ENCODE measurements at places on chromosomes 4 and X. TPM values are rescaled to one million over a fixed set of nuclear protein-coding genes. Genes with fewer than 3 reads are reported as not detected.

ALAS2 gene
- not detected for total RNA-seq

CYBB gene
- not detected for total RNA-seq

LRRC66 gene
- total RNA-seq, result 0.17 TPM

TCEAL4 gene
- total RNA-seq, result 48.5 TPM

HMGN5 gene
- 2.1 TPM for total RNA-seq

CENPVL1 gene
- not detected for total RNA-seq

MFAP3L gene
- 29.8 TPM for total RNA-seq

KDM5C gene
- 175 TPM for total RNA-seq

EPHA5 gene
- not detected for total RNA-seq

RAP2C gene
- total RNA-seq, result 16.8 TPM

TDO2 gene
- not detected for total RNA-seq

DNA sequence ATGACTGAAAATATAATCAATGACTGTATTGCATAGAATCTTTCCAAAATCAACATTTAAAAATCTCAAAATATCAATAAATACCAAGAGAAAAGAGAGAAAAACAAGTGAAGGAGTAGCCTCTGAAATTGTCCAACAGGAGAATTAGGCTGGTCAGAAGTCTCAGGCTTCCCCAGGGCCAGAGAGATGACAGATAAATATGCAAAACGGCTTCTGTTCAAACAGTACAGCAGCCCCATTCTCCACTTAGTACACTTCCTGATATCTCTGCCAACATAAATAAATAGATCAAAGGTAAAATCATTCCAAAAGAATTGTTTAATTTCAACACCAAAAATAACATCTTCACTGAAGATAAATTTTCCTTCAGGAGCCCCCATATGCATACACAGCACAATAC lies 204.7 kb upstream of the GABRA2 start:
- no peak for DNase-seq

DNA sequence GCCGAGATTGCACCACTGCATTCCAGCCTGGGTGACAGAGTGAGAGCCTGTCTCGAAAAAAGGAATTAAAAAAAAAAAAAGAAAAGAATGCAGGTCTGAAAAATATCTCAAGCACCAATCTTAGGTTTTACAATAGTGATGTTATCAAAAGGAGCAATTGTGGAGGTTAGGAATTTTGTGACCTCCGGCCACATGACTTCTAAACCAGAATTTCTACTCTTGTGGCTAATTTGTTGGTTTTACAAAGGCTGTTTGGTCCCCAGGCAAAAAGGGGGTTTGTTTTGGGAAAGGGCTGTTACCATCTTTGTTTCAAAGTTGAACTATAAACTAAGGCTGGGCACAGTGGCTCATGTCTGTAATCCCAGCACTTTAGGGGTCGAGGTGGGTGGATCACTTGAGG lies 15.4 kb upstream of the ZNF41 start:
- no peak for DNase-seq

- no peak for DNase-seq
Observed at GRCh38 chr4:165433529-165433928, 54.7 kb downstream of the CPE start.

DNA sequence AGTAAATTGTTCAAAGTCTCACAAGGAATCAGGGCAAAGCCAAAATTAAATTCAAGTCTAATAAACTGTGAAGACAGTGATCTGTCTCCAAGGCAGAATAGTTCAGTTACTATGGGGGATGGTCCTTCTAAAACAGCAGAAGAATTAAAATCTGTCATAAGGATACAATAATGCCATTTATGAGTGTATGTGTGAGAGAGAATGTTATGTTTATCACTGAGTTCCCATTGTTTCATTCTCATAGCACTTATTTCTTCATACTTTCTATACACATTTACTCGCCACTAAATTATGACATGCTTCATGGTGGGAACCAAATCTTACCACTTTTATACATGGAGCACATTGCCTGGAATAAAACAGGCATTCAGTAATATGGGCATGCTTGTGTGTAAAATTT lies 102.5 kb downstream of the AMMECR1 start:
- DNase-seq, result no peak

GRCh38 chr4:5144384-5144783 lies 93.1 kb downstream of the STK32B start:
- DNase-seq, result no peak

DNA sequence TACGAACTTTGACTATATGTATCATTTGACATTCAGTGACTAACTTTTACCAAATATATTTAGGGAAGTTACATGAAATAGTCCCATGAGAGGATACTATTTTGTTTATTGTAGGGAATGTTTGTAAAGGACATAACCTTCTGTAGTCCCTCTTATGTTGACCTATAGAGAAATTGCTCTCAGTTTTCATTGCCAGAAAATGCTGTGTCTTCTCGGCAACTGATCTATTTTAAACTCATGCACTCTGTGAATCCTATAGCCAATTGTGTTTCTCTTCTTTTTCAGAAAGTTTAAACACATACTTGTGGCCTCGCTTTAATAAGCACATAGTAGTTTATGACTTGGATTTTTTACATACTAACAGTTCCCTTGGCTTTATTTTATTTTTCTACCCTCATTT lies 38.2 kb downstream of the DMP1 start:
- no peak for DNase-seq

- no peak for DNase-seq
Observed at GRCh38 chr4:8507196-8507570, 66.6 kb downstream of the TRMT44 start.

GRCh38 chr4:94339779-94340178 lies 2.9 kb downstream of the HPGDS start:
- DNase-seq, result no peak

DNA sequence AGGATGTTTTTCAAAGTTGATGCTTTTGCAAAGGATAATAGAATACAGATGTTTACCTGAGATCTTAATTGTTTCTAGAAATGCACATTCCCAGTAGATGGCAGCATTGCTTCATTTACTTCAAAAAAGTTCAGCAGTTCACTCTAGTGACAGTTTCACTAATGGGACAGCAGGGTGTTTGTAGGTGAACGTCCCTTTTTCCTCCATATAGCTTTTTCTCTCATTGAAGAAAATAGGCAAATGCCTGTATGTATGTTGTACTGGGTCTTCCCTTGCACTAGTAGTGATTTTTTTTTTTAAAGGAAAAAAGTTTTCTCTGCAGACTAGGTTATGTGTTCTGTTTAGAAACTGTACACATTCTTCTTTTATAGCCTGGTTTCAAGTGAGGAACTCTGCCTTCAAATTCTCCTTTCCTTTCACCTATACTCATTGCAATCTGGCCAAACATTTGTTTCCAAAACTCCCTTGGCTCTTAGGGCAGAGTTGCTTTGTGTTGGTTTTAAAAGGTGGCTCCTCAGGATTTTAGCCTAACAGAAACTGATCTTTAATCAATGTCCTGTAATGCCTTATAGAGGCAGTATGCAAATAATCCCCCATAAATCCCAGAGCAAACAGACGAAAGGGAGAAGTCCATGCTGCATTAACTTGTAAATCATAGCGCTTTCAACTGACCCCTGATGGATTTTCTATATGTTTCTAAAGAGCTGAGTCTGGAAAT lies 86.3 kb downstream of the EGF start:
- peak; percentile 82 for DNase-seq

DNA sequence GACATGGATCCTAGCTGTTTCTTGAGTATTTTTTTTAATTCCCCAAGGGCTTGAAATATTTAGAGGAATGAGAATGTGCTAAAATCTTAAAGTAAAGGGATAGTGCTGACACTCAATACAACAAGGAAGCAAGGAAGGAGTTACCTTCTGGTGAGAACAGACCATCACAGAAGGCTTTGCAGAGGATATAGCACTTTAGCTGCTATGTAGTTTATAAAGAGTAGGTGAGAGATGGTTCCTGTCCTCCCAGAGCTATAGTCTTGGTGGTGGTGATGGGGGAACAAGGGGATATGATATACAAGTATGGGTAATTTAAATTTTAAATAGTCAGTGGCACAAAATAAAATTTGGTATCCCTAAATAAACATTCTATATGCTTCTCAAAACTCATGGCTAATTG lies 47.6 kb downstream of the MTHFD2L start:
- DNase-seq, result no peak

DNA sequence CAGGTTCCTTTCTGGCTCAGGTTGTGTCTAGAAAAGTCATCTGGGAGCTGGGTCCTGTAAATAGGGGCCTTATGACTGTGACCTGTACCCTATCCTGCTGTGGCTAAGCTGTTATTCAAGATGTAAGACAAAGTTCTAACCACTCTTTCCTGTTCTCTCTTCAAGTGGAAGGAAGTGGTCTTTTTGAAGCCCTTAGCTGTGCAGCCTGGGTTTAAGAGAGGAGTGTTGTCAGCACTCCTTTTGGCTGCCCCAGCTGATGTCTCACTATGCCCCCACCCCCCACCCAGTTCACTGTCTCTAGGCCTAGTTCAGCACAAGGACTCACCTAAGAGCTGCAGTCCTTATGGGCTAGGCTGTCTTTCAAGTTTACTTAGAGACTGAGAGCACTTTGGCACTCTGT lies 1069.5 kb downstream of the FAM133A start:
- no peak for DNase-seq

GRCh38 chrX:24371391-24371972 lies 11.0 kb downstream of the SUPT20HL1 start:
- peak; percentile 74 for DNase-seq

GRCh38 chr4:41209187-41209586 lies 5.2 kb downstream of the APBB2 start:
- DNase-seq, result peak; percentile 78

GRCh38 chrX:121010218-121010617 lies 24.7 kb upstream of the CT47A1 start:
- no peak for DNase-seq

DNA sequence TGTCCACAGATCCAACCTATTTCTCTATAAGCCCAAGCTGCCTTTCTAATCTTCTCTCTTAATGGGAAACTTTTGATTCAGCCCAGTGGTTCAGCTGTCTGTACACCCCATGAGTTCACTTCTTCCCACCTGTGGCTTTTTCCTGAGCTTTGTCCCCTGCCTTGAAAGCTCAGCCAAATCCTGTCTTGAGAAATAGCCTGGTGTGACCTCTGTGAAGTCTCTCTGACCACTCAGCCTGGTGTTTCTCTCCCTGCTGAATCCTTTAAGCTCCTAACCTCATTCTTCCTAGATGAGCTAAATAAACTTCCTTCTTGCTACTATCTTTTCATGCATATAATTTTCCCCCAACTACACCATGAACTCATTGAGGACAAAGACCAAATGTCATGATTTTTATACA lies 15.2 kb upstream of the HERC5 start:
- no peak for DNase-seq

- no peak for DNase-seq
Observed at GRCh38 chrX:118464501-118464900, 31.1 kb upstream of the DOCK11 start.

DNA sequence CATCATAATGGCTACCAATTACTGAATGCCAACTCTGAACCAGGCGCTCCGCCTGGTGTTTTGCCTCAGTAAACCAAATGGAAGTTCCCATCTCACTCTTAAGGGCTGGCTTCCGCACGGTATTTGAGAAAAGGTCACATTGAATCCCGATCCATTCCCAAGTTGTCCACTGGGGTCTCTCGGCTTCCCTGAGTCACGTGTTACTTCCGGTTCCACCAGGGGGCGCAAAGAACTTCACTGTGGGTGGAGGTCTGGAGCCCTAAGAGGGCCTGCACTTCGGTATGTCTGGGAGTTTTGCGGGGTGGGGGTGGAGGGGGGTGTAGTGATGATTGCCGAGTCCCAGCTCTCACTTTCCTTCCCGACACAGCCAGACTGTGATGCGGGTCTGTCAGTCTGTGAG lies 13.4 kb upstream of the NHS start:
- DNase-seq, result no peak

GRCh38 chr4:54473077-54473545 lies 184.6 kb upstream of the KIT start:
- DNase-seq, result no peak

DNA sequence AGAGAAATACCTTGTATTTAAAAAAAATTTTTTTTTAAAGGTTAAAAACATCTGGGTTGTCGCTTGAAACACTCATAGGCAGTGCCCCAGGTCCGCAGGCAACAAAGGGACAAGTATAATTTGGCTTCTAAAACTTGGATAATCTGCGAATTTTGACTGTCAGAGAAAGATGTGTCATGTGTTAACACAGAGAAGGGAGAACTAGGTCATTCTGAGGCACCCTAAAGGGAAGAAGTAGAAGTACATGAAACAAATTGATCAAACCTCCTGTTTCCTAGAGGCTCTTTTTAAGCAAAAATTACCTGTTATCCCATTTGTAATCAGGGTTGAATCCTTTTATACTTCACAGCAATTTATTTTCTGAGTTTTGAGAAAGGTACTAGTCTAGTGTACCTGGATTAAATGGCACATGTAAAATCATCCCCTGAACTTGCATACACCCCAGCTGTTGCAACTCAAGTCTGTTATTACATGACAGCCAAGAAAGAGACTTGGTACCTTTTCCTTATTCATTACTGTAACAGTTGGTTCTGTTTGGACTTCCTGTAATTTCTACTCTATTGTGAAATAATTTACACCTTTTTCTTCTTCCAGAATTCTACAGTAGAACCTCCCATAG lies 1.7 kb downstream of the SRD5A3 start:
- DNase-seq, result no peak

GRCh38 chr4:33071535-33071934 lies 2351.4 kb downstream of the PCDH7 start:
- no peak for DNase-seq

- DNase-seq, result no peak
Observed at GRCh38 chr4:143502231-143502630, 11.3 kb upstream of the SMARCA5 start.

DNA sequence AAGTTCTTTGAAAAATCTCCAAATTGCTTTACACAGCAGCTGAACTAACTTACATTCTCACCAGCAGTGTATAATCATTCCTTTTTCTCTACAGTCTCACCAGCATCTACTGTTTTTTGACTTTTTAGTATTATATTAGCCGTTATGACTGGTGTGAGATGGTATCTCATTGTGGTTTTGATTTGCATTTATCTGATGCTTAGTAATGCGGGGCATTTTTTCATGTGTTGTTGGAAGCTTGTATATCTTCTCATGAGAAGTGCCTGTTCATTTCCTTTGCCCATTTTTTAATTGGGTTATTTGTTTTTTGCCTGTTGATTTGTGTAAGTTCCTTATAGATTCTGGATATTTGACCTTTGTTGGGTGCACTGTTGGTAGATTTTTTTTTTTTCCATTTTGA lies 931.7 kb downstream of the CENPC start:
- no peak for DNase-seq

DNA sequence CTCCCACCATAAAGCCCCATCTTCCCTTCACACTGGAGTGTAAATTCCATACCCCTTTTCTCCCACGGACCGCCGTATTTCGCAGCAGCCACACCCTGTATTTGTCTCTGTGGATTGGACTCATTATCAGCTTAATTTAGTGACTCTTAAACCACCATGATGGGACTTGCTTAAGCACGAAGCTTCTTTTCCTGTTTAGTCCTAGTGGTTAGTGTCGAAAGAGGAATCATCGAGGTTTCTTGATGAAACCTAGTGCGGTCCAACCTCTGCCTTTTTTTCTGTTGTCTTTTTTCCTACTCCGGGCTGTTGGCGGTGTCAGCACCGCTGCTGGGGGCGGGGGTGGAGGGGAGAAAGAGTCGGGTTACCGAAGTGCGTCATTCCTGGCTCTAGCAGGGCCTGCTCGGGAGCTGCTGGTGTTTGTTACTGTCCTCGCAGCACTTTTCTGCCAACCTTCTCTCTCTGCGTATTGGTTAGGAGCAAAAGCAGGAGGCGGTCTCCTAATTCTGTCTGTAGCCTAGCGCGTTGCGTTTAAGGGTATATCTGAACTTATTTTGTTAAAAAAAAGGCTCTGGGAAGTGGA lies 1.4 kb downstream of the STAG2 start:
- peak; percentile 91 for DNase-seq

GRCh38 chr4:45668128-45668527 lies 455.7 kb downstream of the GABRG1 start:
- no peak for DNase-seq

Data from dermis blood vessel endothelial cell (primary cell).